NCI-H460 (cell line): ENCODE measurements at places on chromosomes 1 and 21. TPM values are rescaled to one million over a fixed set of nuclear protein-coding genes. Genes with fewer than 3 reads are reported as not detected.

- no peak for DNase-seq
Measured at GRCh38 chr1:156146769-156147405, 6.5 kb upstream of the SEMA4A start.

- no peak for DNase-seq
Measured at GRCh38 chr1:153827168-153827964, 52.2 kb downstream of the SLC27A3 start.

The SYCP1 gene
- total RNA-seq = not detected in 2 replicates

The DCDC2B gene
- not detected in 2 replicates for total RNA-seq

- no peak for DNase-seq
Measured at GRCh38 chr1:64235181-64235580, 31.8 kb downstream of the UBE2U start.
